ENCODE measurements at places on chromosomes 16 and 17.

DNA sequence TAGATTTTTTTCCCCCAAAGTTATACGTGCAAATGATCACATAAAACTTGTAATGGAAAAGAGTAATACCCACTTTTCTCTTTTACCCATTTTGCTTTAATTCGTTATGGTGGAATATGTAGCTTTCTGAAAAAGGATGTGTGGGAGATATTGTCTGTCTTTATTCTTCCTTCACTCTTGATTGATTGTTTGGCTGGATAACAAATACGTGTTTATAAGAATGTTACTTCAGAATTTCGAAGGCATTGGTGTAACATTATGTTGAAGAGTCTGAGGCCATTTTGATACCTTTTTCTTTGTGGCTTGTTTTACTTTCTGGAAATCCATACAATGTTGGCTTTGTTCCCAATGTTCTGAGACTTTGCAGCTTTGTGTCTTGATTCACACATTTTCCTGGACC lies 71.4 kb downstream of the BCAS3 start:
- DNase-seq: no peak

GRCh38 chr17:31388770-31389656 lies 2.5 kb upstream of the RAB11FIP4 start:
- DNase-seq: peak; percentile 44

GRCh38 chr16:13866073-13866472 lies 53.9 kb upstream of the ERCC4 start:
- DNase-seq: peak; percentile 29

DNA sequence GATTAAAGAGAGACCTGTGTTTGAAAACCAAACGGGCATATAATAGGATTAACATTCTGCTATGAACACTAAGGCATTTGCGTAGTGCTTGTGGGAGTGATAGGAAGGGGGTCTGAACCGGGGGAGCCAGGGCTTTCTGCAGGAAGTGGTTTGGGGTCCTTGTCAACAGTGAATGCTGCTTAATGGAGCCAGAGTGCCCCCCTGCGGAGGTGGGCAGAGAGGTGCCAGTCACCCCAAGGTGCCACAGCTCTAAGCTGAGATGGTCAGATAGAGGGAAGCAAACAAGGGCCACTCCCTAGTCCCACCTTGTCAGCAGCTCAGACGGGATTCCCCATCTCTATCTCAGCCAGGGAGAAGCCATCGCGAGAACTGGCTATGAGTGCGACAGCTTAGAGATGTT lies 17.7 kb downstream of the NAA60 start:
- peak; percentile 36 for DNase-seq

GRCh38 chr17:30210901-30211300 lies 24.6 kb downstream of the SLC6A4 start:
- DNase-seq: no peak

- DNase-seq: no peak
Observed at GRCh38 chr16:28237754-28238357, 26.1 kb upstream of the XPO6 start.
